T-cell (primary cell): ENCODE measurements at places on chromosomes 3 and 15.

DNA sequence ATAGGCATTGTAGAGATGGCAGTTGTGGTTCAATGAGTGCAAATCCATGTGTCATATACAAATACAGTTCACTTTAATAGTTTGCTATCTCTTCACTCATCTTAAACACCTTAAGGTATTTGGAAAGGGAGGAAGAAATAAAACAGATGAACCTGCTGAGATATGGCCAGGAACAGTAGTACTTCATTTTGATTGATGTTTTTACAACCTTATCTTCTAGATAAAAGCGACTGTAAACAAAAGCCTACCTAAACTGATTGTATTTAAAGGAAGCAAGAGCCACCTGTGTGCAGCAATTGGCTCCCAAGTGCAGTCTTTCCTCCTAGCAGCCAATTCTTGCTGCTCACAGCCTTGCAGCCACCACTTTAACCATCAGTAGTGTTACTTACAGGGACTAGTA is 217.7 kb downstream of the CDIN1 start:
- no peak for DNase-seq

GRCh38 chr15:77810130-77810571 is 177.4 kb upstream of the LINGO1 start:
- no peak for DNase-seq

GRCh38 chr3:146164071-146164470 is 3.1 kb upstream of the PLOD2 start:
- DNase-seq, result no peak

GRCh38 chr3:192122832-192123594 is 604.3 kb downstream of the FGF12 start:
- no peak for DNase-seq

DNA sequence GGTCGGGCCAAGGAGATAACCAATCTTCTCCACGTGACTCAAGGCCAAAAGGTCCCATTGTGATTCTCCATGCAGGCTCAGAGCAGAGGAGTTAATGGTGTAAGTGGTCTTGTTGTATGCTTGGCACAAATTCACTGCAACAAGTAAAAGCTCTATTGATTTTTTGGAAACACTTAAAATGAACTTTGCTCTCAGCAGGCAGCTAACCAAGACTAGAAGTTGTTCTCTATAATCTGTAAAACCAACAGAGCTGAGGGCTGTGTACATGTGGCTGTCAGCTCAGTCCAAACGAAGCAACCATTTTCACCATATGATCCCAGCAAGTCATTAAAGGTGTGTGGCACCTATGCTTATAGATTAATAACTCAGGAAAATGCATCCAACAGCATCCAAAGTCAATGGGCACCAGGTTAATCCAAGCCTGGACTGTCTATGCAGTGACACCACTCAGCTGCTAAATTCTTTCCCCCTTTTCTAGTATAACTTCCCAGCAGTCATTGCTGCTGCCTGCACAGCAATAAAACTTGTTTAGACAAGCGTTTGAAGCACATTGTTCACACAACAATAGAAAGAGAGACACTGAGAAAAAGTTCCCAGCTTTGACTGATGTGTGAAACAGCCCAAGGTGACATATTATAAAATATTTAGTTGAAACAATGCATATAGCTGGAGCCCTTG is 603.8 kb upstream of the ADAMTS9 start:
- no peak for DNase-seq

- no peak for DNase-seq
These were observed 23.9 kb downstream of the ILDR1 start for GRCh38 chr3:121998030-121998580.

GRCh38 chr3:44509393-44509921 is 32.0 kb upstream of the ZNF445 start:
- DNase-seq, result no peak
